ENCODE measurements at places on chromosomes 16 and 17. TPM values are rescaled to one million over a fixed set of nuclear protein-coding genes. Genes with fewer than 3 reads are reported as not detected.

PRSS22 gene
- 0.40 TPM for total RNA-seq

KLHL10 gene
- not detected for total RNA-seq

ETV4 gene
- total RNA-seq = 42.8 TPM

KSR1 gene
- 64.0 TPM for total RNA-seq

MYH13 gene
- not detected for total RNA-seq

FOXJ1 gene
- total RNA-seq = not detected

MRPL28 gene
- 184 TPM for total RNA-seq

SMPD3 gene
- total RNA-seq = not detected

FOXC2 gene
- 0.32 TPM for total RNA-seq

GDPD1 gene
- 0.72 TPM for total RNA-seq

MEAK7 gene
- 18.4 TPM for total RNA-seq

CYGB gene
- total RNA-seq = 92.3 TPM

MFSD6L gene
- not detected for total RNA-seq

FBXL19 gene
- total RNA-seq = 21.2 TPM

C1QTNF8 gene
- total RNA-seq = not detected

TVP23A gene
- 1.4 TPM for total RNA-seq

PTX4 gene
- not detected for total RNA-seq

C16orf92 gene
- total RNA-seq = not detected

KRTAP1-1 gene
- not detected for total RNA-seq

SALL1 gene
- 0.39 TPM for total RNA-seq
